ENCODE measurements at places on chromosomes 2 and 18.

DNA sequence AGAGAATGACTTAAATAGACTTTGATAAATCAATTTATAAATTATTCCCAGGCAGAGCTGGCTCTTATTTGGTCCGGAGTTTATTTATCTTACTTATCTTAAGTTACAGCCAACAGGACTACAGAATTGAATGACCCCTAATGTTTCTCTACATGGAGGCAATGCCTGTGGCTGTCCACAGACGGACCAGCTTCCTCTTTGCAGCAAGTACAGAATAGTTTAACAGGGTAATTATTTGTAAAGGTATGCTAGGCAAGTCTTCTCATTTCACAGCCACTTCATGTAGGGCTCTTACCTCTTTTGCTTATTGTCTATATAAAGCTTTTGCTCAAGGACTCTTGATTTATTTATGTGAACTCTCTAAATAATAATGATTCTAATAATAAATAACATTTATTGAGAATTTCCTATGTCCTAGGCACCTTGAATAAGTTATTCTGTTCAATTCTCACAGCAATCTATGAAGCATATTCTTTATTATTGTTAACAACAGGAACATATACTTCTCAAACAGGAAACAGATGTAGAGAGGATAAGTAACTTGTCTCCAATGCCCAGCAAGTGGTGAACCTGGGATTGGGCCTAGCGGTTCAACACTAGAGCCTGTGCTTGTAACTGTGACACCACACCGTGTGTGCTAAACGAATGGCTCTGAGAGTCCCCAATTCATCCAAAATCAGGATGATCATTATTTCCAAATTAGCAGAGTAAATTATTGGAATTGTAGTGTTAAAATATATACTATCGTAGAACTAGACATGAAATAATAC, 58.8 kb upstream of the NXPH2 start:
- DNase-seq = no peak

- no peak for DNase-seq
Measured at GRCh38 chr2:60068755-60069154, 484.7 kb downstream of the BCL11A start.

GRCh38 chr2:60565472-60565871, 12.0 kb upstream of the BCL11A start:
- no peak for DNase-seq

- no peak for DNase-seq
Measured at GRCh38 chr2:84874381-84875212, 6.3 kb downstream of the TRABD2A start.

DNA sequence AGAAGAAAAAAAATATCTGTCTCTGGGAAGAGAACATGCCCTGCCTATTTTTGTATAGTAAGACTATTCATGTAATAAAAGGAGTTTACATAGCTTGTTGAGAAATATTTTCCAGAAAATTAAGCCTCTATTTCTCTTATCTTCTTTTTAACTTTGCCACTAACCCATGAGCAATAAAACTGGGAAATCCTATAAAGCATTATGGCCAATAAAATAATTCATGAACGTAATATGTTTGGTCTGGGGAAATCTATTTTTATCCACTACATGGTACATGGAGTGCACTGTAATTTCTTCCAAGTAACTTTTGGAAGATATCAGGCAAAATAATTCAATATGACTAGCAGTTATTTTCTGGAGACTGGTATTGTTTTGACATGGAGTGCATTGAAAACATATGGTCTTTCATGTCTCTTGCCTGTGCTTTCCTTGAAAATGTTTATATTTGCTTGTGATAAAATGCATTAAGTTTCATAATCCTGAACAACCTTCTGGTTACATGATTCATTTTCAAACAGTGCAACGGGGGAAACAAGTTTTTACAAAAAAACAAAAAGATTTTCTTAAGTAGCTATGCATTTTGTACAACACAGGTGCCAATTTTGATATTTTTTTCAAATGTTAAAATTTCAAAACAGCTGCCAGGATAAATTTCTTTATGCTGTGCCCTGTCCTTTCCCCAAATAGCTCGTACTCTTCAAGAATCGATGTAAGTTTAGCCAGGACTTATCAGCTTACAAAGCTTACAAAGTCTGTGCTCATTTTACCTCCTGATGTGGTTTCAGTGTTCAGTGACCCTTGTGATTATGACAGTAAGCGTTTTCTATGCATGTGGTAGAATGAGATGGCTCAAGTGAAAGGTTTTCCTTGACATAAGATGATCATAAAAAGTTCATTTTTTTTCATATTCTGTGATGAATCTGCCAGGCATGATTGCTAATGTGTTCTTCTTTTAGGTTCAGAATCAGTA, 194.5 kb downstream of the UBE2E3 start:
- DNase-seq = no peak

GRCh38 chr2:131413148-131413747, 49.3 kb upstream of the RAB6D start:
- DNase-seq = no peak

GRCh38 chr2:25215948-25216679, 47.7 kb upstream of the POMC start:
- DNase-seq = peak; percentile 78

GRCh38 chr2:213818436-213818835, 534.2 kb downstream of the SPAG16 start:
- no peak for DNase-seq

DNA sequence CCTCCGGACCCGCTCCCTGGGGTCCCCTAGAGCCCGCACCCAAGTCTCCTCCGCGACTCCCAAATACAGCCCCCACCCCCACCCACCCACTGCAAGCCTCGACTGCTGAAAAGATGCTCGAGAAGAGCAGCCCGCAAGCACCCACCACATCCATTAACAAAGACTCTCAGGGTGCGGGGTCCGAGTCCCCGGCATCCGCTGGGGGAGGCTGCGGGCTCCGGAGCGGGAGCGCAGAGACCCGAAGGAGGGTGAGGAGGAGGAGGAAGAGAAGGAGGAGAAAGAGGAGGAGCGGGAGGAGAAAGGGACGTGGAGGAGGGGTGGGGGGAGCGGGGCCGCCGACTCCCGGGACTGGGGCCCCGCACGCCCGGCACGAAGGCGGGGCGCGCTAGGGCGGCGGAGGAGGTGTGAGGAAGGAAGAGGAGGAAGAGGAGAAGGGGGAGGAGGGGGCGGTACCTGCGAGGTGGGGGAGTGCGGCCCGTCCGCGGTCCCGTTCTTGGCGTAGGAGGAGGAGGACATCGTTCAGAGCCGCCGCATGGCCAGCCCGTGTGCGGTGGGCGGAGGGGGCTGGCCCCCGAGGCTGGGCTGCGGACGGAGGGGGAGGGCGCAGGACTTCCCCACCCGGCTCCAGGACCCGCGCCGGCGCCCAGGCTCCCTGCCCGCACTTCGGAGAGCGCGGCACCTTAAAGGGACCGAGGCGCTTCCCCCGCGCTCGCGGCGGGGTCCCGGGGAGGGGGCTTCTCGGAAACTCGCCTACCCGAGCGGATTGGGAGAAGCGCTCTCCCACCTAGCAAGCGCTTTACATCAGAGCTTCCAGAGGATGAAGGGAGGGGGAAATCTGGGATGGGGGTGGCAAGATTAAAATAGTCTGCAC, at the start of gene CACNB4:
Gene CACNB4, minus strand, starts transcription at position 549 of the 871 bp plus-strand sequence.
- DNase-seq = no peak

GRCh38 chr2:37790019-37790418, 118.6 kb upstream of the CDC42EP3 start:
- no peak for DNase-seq

DNA sequence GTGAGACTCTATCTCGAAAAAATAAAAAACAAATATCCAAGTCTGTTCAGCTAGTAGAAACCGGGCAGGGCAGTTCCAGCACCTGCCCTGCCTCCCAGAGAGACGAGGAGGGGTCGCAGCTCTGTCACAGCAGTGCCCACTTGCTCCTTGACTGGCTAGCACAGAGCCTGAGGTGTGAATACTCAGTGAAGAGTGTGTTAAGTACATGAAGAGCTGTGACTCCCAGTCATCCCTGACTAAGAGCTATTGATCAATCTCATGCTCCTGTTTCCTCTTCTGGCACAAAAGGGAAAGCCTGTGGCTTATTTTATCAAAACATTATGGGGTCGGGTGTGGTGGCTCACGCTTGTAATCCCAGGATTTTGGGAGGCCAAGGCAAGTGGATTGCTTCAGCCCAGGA, 83.0 kb upstream of the FZD7 start:
- no peak for DNase-seq

DNA sequence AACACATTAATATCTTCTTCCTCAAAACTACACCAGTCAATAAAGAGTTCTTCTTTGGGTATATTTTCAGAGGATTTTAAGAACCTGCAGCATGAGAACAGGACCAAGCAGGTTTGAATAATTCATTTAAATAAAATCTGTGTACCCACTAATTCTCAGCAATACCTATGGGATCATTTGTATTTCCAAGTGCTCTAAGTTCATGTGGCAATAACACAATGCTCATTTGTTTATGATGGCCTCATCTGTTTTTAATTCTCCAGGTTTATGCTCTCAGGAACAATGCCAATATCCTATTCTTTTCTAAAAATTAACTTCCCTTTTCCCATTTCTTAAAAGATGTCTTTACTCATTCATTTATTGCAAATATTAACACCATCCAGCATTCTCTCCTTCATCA, 264.7 kb downstream of the METTL4 start:
- no peak for DNase-seq

- no peak for DNase-seq
Measured at GRCh38 chr2:43076676-43077075, 149.7 kb downstream of the ZFP36L2 start.

DNA sequence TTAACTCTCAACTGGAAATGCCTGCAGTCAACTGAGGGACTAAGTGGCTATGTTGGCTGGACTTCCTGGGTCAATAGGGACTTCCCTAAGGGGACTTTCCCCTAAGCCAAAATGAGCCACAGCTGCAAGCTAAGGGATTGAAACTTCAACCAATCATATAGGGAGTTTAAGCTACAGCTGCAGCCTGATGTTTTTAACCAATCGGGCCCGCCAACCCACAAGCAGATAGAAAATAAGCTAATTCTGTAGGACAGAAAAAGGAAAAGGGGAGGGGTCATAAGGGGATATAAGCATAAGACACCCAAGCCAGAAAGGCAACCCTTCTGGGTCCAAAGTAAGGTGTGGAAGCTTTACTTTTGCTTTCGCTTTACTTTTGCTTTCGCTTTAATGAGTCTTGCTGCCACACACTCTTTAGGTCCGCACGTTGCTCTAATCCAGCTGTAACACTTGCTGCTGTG, 927.5 kb downstream of the ERBB4 start:
- DNase-seq = no peak

DNA sequence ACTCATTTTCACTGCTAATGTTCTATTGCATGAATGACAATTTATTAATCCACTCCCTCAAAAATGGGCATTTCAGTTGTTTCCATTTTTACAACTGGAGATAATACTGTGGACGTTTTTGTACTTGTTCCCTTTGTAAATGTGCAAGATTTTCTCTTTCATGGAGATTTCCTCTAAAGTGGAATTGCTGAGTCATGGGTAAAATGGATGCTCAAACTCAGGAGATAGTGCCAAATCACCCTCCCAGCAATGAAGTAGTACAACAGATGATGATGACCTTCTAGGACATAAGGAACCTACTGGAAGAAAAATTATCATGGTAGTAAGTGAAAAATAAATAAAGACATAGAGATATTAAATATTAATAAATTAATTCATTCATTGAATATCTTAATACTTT, 460.8 kb upstream of the CHST9 start:
- no peak for DNase-seq

DNA sequence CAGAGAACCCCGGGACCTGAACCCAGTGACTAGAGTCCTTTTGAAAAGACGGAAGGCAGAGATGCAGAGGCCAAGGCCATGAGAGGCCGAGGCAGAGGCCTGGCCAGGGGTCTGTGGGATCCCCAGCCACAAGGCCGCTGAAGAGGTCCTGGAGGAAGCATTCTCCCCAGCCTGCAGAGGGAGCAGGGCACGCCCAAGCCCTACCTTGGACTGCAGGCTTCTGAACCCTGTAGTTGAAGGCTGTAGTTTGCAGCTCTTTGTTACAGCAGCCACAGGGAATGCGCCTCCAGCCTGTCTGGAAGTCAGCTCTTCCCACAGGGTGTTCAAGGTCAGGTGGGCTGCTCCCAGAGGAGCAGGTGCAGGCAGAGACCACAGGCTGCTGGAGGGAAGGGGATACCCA, 22.1 kb upstream of the PXDN start:
- no peak for DNase-seq

DNA sequence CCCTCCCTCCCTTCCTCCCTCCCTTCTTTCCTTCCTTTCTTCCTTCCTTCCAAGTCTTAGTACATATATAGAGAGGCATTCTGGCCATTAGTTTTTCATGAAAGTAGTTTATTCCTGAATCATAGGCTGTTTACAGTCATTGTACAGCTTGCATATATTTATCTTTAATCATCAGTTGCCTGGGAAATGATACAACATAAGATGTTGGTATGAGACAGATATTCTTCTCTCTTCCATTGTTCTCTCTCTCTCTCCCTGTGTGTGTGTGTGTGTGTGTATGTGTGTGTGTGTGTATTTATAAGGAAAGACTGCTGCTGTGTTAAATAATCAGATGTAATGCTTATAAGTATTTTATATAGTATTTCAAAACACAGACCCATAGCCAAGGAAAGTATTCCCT, 289.8 kb upstream of the UBE2E3 start:
- no peak for DNase-seq

- no peak for DNase-seq
Measured at GRCh38 chr2:134715932-134716643, 2.7 kb downstream of the TMEM163 start.

GRCh38 chr2:68279691-68280090, 27.4 kb upstream of the PPP3R1 start:
- DNase-seq = no peak

GRCh38 chr18:61535401-61535800, 202.2 kb downstream of the CDH20 start:
- DNase-seq = no peak

- DNase-seq = no peak
Measured at GRCh38 chr2:140067661-140068060, 1287.5 kb upstream of the NXPH2 start.

DNA sequence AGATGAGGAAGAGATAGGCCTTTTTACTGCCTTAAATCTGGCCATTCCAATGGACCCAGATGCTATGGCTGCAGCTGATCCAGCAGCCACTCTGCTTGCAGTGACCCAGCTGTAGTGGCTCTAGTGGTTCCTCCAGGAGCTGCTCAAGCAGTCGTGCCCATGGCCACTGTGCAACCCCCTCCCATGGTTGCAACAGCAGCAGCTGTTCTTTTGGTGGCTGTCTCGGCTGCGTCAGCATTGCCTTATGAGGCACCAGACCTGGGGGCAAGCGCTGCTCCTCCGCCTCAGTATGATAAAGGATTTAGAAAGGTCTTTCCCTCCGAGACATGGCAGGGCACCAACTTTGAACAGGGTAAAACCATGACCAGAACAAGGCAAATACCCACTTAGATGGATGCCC, 384.9 kb upstream of the DCC start:
- no peak for DNase-seq

- DNase-seq = no peak
Measured at GRCh38 chr2:239826786-239827522, 198.2 kb downstream of the NDUFA10 start.

GRCh38 chr2:88560619-88561307, 66.5 kb downstream of the EIF2AK3 start:
- DNase-seq = no peak

- DNase-seq = no peak
Measured at GRCh38 chr2:15701341-15701907, 109.8 kb downstream of the DDX1 start.

GRCh38 chr18:50190926-50191325, 4.0 kb downstream of the MYO5B start:
- DNase-seq = no peak

- DNase-seq = no peak
Measured at GRCh38 chr2:235343869-235344268, 150.0 kb upstream of the AGAP1 start.

GRCh38 chr2:150075831-150076230, 411.6 kb downstream of the RND3 start:
- DNase-seq = no peak

GRCh38 chr2:201872591-201872990, 66.3 kb downstream of the CDK15 start:
- DNase-seq = no peak

Data from stimulated activated CD4-positive, alpha-beta T cell treated with anti-CD3 and anti-CD28 coated beads, Interleukin-1b, Interleukin-23, amount 100 ng/mL, for 48 hours (primary cell).